Stimulated activated CD4-positive, alpha-beta T cell treated with anti-CD3 and anti-CD28 coated beads, Interleukin-15, amount 100 ng/mL, for 48 hours (primary cell): ENCODE measurements at places on chromosomes 16 and 17.
A peak's percentile ranks its signal among the peaks of the same experiment; 100 is the strongest.

DNA sequence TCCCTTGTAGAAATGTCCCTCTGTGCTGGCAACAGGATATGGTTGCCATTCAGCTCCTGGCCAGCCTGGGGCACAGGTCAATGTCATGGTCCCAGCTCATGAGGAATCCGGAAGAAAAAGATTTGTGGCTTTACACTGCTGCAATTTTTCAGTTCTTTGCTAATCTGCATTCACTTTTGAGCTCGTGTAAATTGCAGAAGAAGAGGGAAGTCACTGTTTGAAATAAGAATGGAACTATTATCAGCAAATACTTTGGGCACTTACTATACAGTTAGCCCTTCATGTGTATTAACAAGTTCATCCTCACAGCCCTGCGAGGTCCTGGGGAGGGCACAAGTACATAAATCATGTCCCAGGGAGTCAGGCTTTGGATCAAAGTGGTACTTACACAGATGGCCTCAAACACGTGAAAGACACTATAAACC, 14.2 kb downstream of the SLC47A2 start:
- no peak for DNase-seq

GRCh38 chr16:87336434-87337240, 19.4 kb upstream of the C16orf95 start:
- DNase-seq: no peak

DNA sequence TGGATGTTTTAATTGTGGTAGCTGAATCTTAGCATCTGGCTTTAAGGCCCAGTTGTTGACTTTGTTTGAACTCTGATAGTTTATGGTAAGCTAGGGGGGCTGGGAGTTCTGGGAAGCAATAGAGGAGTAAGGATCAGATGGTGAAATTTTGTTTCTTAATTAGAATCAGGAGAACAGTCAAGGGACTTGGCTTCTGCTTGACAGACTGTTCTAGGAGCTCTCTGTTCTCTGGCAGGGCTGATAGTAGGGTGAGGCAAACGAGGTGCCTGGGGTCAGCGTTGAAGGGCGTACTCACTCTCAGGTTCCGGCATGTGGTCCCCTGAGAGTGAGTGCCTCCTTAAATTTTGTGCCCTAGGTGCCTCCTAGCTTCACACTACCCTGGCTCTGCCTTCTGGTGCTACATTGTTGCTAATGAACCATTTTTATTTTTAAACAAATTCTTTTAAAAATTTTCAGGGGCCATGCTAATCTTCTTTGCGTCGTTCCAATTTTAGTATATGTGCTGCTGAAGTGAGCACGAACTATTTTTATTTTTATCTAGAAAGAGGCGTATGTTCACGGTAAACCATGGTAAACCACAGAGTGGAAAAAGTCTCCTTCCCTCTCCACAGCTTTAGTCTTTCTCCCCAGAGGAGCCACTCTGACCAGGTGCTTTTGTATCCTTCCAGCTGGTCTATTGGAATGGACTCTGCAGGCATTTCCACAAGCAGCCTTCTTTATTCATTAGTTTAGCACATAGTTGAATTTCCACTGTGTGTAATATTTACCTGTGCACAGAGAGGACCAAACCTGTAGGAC, 19.7 kb downstream of the SLC7A6 start:
- DNase-seq: no peak

DNA sequence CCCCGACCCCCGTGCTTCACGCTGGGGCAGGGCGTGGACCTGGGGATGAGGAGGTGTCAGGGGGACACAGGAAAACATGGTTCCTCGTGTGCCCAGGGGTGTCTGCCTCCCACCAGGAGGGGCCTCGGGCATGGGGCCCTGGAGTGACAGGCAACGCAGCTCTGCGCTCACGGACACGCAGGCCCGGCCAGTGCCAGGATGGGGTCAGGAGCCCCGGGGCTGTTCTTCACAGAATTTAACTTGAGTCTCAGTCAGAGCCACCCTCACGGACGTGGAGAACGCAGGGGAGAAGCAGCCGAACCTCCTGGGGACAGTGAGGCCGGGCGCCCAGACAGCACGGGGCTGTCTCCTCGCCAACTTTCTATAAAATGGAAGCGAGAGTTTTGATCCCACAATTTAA, 16.7 kb downstream of the UNKL start:
- DNase-seq: no peak

- no peak for DNase-seq
Observed at GRCh38 chr16:52617591-52617990, 70.6 kb upstream of the TOX3 start.

DNA sequence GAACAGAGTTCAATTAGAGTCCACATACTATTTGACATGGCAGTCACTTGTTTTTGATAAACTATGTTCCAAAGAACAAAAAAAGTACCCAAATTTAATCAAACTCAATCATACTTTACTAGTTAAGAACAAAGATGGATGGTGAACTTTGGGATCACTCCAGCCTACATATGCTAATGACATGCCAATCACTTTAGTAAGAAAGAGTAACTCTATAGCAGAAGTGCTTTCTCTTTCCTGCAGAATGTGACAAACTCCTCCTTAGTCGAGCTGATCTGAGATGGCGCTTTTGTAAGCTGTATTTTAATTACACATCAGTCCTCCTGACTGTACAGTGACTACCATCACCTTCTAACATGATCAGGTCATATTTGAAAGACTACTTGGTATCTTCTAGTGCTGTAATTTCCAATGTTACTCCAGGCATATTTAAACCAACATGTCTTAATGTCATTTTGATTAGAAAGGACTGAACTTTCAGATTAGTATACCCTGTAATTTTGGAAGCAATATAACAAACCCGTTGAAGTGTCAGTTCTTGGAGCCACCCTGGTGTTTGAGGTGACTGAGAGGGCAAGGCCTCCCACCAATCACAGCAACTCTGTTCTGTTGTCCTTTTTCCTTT, 4.1 kb downstream of the NETO2 start:
- no peak for DNase-seq

DNA sequence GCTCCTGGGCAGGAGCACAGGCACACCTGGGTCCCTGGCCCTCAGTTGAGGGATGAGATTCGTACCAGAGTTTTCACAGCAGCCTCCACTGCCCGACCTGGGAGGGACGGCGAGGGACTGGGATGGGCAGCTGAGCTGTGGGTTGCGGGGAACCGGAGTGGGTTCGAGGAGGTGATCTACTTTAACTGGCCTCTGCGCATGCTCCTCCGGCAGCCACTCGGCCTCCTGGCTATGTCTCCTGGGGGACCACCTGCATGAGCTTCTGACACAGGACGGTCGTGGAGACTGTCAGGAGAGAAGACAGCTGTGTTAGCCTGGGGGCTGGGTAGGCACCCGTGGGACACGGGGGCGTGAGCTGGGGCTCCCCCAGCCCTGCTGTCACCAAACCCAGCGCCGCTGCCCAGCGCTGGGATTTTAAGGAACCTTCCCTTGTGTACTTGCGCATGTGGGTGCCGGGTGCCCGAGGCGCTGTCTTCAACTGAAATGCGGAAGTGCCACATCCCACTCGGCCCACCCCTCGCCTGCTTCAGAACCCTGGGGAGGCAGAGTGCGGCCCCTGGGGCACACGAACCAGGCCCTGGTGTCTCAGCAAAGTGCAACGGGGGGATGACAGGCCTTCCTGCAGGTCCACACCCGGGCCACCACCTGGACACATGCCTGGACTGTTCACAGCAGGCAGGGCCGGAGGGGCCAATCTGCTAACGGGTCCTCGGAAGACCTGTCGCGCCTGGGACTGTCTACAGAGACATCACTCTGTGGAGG, 36.4 kb downstream of the SLC7A5 start:
- no peak for DNase-seq

GRCh38 chr17:19306160-19307111, 56.1 kb downstream of the B9D1 start:
- DNase-seq: peak; percentile 4

GRCh38 chr17:61410141-61411010, 10.7 kb downstream of the TBX2 start:
- peak; percentile 35 for DNase-seq

GRCh38 chr17:15273141-15273793, 8.1 kb upstream of the PMP22 start:
- DNase-seq: no peak

GRCh38 chr16:89358030-89359005, 132.0 kb downstream of the ANKRD11 start:
- no peak for DNase-seq

DNA sequence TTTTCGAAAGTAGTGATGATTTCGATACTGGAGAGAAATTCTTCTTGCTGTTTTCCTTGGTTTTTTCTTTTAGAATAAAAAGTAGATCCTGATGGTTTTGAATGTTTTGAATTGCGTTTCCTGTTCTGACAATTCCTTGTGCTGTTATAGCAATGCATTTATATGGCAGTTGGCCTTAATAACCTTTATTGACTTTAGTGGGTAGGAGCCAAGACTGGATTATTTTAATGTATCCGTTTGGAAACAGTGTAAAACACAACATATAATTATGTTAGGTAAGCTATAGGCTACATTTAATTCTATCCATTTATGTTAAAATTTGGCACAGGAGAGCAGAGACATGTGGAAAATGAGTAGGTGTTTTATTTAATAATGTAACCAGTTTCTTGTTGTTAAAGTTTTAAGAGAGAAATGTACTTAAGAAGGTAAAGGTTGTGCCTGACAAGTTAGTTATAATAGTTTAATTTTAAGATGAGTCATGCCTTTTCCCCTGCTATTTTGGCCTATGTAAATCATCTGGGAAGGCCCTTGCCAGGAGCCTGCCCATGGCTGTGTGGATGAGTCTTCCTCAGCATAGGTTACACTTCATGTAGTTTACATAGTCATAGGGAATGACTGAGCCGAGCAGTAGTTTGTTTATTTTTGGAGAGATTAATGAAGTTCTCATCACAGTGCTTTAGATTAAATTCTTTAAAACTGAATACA, 189.9 kb downstream of the FTO start:
- no peak for DNase-seq

DNA sequence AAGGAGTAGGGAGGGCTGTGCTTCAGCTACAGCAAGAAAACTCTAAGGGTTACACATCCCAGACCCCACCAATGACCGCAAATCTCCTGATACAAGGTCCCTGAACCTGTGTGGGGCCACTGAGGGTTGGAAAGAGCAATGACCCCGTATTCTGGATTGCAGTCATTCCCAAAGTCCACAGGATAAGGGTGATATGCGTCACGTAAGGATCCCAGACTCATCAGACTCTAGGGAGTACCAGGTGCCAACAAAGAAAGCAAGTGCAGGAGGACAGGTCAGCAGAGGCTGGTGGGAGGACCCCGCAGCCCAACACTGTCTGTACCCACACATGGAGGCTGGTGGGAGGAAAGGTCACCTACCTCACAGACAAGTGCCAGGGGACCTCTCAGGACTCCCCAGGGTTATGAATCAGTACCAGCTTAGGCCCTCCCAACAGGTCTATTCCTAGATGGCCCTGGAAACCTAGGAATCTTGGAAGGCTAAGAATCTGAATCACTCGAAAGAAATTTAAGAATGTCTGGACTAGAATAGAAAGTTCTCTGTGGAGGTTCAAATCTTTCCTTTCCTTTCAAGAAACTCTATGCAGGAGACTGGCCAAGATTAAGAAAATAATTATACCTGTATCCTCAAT, 16.2 kb downstream of the PITPNA start:
- DNase-seq: no peak

GRCh38 chr16:51147776-51148677, 3.0 kb downstream of the SALL1 start:
- DNase-seq: no peak

DNA sequence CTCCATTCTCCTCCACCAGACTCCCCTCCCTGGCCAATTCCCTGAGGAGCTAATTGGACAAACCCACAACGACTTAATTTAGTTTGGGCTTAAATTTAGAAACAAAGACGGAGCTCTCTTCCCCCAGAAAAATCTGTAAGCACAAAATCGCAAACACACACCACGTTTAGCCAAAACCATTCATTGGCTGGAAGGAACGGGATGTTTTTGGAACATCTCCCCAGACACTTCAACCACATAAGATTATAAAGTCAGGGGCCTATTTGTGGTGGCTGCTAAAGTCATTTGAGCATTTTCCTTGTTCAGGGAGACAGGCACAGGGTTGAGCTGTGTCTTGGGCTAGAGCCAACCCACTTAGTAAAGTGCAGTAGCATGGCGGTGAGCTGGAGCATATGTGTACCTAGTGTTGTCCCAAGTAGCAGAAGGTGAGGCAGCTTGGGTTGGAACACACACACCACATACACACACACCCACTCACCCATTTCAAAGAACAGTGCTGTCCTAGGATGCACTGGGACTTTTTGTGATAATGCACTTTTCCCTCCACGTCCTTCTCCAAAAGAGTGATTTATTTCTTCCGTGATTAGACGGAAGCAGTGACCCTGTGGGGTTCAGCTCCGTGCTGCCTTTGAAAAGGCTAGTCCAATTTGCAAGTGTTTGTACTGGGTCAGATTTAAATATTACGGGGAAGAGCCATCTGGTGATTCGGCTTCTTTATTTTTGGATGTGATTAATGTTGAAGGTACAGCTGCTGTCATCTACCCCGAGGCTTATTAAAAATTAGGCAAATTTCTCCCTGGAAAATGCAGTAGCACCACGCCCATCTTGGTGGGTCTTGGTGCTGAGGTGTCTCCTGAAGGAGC, 32.2 kb downstream of the ELAC2 start:
- DNase-seq: no peak

DNA sequence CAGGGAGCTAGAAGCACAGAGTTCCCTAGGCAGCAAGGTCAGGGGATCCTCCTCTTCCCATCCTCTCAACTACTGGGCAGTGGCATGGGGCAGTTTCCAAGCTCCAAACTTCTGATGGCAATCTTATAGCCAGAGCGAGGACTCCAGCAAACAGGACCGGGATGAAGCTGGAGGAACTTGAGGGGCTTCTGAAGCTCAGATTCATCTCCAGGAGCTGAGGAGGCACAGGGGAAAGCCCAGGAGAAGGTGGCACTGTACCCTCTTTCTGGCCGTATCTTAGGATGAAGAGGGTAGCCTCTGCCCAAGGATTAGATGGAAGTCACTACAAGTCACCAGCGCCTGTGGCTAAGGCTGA, 50.0 kb upstream of the RPL38 start:
- no peak for DNase-seq

- no peak for DNase-seq
Observed at GRCh38 chr17:59762049-59762823, 54.8 kb downstream of the VMP1 start.

DNA sequence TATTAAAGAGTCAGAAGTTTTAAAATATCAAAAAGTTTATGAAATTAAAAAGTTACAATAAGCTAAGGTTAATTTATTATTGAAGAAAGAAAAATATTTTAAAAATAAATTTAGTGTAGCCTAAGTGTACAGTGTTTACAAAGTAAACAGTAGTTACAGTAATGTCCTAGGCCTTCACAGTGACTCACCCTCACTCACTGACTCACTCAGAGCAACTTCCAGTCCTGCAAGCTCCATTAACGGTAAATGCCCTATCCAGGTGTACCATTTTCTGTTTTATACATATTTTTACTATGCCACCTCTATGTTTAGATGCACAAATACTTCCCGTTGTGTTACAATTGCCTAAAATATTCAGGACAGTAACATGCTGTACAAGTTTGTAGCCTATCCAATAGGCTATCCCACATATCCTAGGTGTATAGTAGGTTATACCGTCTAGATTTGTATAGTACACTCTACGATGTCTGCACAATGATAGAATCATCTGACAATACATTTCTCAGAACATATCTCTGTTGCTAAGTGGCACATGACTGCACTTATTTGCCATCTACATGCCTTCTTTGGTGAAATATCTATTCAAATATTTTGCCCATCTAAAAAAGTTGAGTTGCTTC, 67.2 kb upstream of the WSB1 start:
- DNase-seq: no peak
